ENCODE measurements at places on chromosomes 5 and 9.

GRCh38 chr9:92499701-92500100, 17.4 kb upstream of the ASPN start:
- no peak for DNase-seq

DNA sequence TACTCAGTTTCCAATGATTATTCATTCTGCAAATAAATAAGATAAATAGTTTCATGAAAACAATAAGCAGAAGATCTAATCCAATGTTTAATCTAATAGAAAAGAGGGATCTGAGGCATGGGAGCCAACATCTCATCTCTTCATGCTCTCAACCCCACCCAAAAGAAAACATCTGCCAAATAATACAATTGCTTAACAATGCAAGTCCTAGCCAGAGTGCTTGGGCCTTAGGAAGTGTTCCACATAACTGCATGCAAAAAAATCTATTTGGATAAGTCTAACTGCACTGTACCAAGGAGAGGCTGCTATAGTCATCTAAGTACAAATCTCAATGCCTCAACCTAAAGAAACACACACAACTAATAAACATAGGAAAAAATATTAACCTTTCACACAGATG, 606.0 kb downstream of the CDH9 start:
- DNase-seq: no peak

GRCh38 chr9:80707120-80707519, 982.2 kb downstream of the TLE1 start:
- no peak for DNase-seq

DNA sequence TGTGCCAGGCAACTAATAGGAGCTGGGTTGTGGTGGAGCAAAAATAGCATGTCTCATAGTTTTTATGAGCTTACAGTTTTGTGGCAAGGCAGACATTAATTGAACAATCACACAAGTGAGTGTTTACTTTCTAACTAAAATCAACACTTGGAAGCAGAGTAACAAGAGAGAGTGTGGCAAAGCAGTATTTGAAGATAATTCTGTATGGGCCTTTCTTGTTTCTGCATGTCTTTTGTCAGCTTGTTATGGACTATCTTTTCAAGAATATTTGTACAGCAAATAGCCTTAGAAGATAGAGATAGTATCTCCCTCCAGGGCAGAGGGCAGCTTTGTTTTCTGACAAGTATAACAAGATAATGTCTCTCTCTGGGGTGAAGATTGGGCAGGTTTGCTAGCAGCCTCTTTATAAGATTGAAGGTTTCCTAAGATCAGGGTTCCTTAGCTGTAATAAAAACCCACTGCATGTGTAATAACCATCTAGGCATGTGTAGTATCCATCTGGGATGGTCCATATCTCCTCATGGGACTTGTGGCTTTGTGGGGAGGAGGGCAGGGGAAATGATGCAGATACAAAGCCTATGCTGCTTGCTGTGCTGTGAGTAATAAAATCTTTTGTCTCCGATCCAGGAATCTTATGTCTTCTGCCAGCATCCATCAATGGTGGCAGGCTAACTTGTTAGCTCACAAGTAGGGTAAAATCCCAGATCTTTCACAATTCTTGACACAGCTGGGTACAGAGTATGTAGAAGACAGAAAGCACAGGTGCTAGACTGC, 479.9 kb downstream of the KDM4C start:
- no peak for DNase-seq

GRCh38 chr5:147989994-147990393, 73.8 kb upstream of the SPINK5 start:
- DNase-seq: no peak

DNA sequence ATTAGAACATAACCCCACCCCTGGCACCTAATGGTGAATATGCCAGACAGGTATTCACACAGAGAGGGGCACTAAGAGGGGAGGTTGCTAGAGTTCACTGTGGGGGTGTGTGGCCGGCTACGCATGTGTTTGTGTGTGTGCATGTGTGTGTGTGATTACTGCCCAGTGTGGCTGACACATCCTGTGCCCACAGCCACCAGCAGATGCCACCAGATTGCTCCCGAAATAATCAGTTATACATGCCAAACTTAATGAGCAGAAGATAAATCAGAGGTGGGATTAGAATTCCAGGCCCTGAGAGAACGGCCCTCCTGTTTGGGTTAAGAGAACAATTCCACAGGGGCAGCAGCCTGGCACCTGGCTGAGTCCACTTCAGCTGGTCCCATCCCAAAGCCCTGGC, 91.8 kb upstream of the TBCA start:
- DNase-seq: no peak

DNA sequence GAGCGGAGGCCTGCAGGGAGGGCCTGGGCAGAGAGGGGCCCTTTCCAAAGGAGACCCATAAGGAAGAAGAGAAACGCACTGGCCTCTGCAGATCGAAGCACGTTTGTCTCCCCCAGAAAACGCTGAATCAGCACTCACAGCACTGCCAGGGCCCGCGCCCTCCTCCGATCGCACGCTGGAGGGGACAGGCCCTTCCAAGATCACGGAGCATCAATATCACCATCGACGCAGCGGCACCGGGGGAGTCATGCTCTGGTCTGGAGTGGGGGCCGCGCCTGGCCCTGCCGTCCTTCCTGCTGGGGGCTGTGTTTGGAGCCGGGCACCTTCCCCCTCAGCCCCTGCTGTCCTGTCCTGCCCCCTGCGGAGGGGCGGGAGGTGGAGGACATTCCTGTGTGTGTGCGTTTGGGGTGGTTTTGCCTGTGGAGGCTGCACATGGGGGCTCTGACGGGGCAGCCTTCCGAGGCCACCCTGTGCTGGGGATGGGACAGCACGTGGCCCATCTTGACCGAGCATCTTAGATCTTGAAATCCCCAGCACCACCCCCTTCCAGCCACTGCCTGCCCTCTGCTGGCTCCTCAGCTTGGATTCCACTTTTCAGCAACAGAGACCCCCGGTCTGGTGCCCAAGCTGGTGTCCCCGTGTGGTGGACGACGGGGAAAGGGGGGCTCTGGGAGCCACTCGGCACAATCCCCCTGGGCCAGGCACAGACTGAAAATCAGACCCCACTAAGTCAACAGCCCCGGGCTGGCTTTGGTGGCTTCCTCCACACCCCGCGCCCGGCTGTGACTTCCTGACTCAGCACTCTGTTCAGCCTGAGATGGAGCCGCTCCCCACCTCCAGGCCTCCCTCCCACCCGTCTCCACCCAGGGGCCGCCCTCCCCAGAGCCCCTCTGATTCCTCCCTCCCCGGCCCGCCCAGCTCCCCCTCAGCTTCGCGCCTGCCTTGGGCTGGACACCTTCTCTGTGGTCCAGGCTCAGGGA, 8.3 kb downstream of the TMEM250 start:
- DNase-seq: no peak

DNA sequence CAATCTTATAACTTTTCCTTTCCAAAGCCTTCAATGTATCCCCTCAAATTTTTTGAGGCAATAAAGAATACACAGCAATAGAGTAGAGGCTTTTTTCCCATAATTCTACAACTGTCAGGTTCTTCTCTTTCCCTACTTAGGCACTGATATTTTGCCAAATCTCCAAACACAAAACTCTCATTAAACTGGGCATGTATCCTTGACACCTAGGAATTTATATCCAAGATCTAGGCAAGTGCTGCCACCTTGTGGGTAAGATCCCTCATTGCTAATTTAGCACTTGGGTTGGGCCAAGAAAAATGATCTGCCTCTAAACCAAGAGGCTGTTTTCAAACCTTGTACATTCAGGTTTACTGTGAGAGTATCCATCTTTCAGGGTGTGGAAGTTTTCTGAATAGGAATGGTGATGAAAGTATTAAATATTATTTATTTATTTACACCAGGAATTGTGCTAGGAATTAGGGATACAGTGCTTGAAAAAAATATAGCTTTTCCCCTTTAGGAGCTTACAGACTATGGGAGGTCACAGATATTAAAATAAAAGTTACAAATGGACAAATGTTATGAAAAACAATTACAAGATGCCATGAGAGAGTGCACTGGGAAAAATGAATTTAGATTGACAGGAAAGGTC, 17.6 kb downstream of the TSTD2 start:
- DNase-seq: no peak

Measured in GM12891 (cell line).